ENCODE measurements at places on chromosomes 3 and 15.

- DNase-seq, result no peak
Observed at GRCh38 chr3:13120289-13120927, 47.2 kb upstream of the IQSEC1 start.

GRCh38 chr3:58586776-58587192, 9.6 kb upstream of the FAM107A start:
- DNase-seq, result no peak

- DNase-seq, result no peak
Observed at GRCh38 chr15:49314716-49315115, 108.3 kb upstream of the FGF7 start.

- DNase-seq, result no peak
Observed at GRCh38 chr15:38196076-38196475, 56.6 kb upstream of the SPRED1 start.

- DNase-seq, result no peak
Observed at GRCh38 chr3:152156880-152157279, 111.8 kb upstream of the MBNL1 start.

DNA sequence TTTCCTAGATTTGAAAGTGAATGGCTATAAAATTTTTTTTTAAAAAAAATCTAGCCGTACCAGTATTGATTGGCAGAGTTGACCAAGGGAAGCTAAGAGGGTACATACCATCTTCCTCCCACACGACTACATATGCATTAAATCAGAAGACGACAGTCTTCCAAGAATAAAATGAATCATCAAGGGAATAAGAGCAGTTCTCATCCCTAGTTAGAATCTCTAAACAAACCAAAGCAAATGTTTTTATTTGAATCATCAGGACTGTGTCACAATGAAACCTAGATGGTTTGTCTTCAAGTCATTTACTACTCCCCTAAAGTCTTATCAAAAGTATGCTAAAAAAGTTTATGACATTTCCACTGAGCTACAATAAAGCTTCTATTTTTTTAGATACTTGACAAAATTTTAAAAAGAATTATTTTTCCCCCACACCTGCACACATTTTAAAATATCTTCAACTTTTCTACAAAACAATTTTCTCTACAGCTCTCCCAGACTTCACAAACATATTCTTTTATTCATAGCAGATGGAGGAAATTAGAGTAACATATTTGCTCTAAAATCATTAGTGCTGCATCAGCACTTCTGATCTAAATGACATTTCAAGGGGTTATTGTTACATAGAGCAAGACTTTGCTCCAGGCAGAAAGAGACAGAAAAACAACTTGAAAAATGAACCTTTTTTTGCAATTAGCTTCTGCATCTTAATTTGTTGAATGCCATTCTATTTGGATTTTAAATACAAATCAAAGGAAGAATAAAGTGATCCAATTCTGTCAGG, 547.1 kb downstream of the FHIT start:
- DNase-seq, result peak; percentile 53

- DNase-seq, result no peak
Observed at GRCh38 chr3:107942951-107943749, 147.7 kb downstream of the CD47 start.

GRCh38 chr3:153599685-153600084, 437.7 kb downstream of the RAP2B start:
- DNase-seq, result peak; percentile 81

DNA sequence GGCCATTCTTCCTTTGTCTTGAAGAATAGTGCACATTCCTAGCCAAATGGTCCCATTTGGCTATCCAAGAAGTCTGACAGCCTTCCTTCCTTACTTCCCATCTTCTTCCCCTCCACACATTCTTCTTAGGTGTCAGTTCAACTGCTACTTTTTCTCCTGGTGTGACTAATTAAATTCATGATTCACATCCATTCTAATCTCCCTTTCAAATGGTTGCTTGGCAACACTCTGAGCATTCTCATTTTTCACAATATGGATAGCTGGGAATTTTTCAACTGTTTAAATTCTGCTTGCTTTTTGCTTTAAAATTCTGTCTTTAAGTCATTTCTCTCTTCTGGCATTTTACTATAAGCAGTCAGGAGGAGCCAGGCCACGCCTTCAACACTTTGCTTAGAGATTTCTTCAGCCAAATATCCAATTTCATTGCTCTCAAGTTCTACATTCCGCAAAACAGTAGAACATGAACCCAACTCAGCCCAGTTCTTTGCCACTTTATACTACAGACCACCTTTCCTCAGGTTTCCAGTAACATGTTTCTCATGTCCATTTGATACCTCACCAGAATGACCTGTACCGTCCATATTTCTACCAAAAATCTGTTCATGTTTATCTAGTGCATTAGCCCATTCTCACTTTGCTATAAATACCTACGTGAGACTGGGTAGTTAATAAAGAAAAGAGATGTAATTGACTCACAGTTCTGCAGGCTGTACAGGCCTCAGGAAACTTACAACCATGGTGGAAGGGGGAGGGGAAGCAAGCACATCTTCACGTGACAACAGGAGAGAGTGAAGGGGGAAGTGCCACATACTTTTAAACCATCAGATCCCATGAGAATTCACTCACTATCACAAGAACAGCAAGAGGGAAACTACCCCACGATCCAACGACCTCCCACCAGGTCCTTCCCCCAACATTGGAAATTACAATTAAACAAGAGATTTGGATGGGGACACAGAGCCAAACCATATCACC, 31.9 kb upstream of the MCF2L2 start:
- DNase-seq, result no peak

- peak; percentile 73 for DNase-seq
Observed at GRCh38 chr3:4722103-4722502, 229.0 kb downstream of the ITPR1 start.

- peak; percentile 73 for DNase-seq
Observed at GRCh38 chr15:71448688-71449114, 333.4 kb downstream of the THSD4 start.

GRCh38 chr3:58085616-58086015, 77.4 kb downstream of the FLNB start:
- no peak for DNase-seq

DNA sequence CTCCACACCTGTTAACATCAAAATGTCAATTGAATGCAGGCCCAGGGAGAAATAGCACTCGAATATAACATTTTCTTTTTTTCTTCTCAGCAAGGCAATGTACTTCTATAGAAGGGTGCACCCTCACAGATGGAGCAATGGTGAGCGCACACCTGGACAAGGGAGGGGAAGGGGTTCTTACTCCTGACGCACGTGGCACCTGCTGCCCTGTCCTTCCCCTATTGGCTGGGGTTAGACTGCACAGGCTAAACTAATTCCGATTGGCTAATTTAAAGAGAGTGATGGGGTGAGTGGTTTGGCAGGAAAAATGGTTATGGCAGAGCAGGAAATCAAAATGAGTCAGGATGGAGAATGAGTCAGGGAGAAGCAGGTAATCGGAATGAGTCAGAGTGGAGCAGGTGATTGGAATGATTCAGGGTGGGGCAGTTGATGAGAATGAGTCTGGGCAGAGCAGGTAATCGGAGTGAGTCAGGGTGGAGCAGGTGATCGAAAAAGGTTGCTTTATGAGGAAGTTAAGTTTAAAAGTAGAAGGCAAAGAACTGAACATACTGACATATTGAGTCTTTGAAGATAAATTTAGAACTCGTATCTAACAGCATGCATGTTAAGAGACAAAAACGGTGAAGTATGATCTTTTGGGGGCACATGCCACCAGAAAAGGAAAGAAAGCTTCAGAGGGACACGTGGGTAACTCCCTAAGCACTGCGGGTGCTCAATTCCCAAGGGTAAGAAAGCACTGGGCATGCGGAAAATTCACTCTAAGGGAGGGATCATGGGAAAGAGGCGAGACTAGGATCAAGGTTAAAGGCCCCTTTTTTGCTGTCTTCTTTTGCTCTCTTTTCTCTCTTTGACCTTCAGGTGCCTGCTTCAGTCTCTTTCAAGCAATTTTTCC, 72.9 kb upstream of the GALNT15 start:
- no peak for DNase-seq

DNA sequence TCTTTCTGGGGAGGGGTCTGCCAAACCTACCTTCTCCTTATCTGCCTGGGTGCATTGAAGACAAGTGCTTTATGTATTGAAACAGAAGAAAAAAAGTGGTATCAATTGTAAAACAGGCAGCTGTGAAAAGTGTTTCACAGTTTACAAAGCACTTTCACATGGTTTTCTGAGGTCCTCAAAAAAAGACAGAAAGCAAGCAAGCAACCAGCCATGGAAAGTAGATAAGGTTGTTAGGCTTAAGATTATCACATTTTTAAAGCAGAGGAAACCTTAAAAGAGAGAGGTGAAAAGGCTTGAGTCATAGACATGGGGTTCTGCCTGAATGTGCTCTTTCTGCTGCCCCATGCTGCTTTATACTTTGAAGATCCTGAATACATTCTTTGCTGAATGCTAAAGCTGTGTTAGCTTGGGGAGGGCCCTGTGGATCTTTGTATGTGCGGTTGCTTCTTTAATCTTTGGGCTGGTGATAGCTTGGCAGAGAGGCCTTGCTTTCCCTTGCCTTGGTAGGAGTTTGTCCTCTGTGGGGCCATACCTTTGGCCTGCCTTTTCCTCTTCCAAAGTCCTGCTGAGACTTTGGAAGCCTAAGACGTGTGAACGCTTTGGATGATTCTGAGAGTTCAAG, 2.6 kb downstream of the SMAD3 start:
- no peak for DNase-seq

GRCh38 chr3:75171630-75172230, 492.4 kb upstream of the FRG2C start:
- peak; percentile 15 for DNase-seq

DNA sequence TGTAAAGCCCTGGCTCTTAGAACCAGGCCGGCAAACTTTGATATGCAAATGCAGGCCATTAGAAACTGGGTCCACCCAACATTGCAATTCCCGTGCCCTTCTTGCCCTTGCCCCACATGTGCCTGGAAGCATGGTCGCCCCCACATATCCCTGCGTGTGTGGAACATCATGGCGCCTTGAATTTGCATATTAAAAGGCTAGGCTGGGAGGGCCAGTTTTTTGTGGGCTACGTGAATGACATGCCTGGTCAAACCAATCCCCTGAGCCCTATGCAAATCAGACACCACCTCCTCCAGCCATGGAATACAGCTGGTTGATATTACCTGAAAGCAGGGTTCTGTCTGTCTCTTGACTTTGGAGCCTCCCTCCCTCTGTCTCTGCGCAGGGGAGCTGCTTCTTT, 58.7 kb upstream of the ARHGEF26 start:
- DNase-seq, result no peak

- DNase-seq, result no peak
Observed at GRCh38 chr15:40902605-40903561, 8.6 kb downstream of the VPS18 start.

DNA sequence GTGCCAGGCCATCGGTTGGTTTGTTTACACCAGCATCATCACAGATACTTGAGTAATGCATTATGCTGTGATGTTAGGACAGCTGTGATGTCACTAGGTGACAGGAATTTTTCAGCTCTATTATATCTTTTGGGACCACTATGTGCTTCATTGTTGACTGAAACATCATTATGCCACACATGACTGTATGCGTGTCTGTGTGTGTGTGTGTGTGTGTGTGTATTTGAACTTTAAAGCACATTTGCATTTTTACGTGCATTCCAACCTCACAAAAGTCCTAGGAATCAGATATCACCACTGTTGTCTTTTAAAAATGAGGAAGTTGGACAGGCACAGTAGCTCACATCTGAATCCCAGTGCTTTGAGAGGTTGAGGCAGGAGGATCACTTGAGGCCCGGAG, 223.0 kb downstream of the TBL1XR1 start:
- DNase-seq, result no peak

DNA sequence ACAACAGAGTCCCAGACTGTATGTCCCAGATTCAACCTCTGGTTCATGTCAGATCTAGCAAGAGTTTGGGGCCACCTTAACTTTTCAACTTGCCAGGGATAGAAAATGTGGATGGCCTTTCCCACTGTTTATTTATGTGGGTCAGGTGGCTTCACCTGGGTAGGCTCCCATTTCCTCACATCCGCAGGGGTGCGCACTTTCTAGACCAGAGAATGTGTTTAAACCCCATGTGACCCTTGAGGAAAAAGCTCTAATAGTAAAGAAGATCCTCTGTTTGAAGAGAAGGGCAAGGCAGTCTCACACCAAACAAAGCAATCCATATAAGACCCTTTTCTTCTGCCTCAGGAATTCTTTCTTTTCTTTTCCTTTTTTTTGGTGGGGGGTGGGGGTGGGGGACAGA, 167.2 kb upstream of the TSC22D2 start:
- DNase-seq, result no peak

DNA sequence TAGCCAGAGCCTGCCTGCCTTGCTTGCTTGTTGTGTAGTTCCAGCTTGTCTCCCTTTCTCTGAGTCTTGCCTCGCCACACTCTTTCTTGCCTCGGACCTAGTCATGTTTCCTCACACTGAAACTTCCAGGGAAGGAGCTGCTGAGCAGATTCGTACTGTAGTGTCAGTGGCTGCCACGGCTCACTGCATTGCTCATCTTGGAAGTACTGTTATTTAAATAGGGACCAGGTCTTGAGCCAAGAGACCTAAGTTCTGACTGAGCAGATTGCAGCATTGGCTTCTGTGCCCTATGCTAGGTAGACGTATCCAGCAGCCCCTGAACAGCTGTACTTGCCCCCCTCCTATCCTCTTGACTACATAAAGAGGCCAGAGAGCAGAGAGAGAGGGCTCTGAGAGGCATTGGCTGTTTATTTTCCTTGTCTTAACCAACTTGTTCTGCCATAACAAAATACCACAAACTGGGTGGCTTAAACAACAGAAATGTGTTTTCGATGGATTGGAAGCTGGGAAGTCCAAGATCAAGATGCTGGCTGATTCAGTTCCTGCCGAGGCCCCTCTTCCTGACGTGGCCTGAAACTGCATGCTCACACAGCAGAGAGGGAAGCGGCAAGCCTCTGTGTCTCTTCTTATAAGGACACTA, 5.8 kb upstream of the RARRES1 start:
- DNase-seq, result no peak

DNA sequence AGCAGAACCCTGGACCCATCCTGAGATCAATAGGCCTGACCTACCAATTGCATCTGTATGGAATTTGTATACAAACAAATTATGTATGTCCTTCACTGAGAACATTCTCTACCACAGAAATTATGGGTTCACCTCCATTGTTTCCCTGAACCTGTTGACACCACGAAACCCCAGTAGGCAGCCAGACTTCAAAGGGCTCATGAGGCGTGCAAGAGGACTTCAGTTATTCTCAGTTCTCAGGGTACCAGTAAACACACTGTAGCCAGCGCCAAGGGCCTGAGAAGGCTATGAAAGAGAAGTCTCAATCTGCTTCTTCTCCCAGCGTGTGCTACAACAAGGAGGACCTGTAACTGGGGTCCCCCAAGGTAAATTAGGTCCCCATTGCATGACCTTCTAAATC, 254.9 kb upstream of the GOLGA6L4 start:
- DNase-seq, result no peak
